ENCODE measurements at places on chromosomes 16 and 17.

DNA sequence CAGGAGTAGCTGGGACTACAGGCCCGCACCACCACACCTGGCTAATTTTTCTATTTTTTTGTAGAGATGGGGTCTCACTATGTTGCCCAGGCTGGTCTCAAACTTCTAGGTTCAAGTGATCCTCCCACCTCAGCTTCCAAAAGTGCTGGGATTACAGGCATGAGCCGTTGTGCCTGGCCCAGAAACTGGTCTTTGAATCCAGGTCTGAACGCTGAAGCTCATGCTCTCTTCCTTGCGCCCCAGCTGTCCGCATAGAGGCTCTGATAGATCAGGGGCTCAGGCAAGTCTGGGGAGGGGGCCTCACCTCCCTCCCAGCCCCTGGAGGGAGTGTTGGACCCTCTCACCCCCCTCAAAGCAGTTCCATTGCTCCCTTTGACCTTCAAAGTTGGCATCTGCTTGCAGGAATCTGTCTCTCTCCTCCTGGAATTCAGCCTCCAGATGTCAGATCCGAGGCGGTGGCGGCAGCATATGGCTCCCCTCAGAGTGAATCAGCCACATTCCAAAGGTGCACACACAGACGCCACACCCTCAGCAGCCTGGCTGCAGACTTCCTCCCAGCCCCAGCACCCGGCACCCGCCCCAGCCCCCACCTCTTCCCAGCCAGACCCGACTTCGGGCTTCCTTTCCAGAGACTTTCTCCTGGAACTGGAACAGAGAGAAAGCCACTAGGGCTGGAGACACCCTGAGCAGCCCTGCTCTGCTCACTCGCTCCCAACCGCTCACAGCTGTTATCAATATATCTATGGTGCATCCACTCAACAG, 16.9 kb upstream of the GLIS2 start:
- DNase-seq, result peak; percentile 96

DNA sequence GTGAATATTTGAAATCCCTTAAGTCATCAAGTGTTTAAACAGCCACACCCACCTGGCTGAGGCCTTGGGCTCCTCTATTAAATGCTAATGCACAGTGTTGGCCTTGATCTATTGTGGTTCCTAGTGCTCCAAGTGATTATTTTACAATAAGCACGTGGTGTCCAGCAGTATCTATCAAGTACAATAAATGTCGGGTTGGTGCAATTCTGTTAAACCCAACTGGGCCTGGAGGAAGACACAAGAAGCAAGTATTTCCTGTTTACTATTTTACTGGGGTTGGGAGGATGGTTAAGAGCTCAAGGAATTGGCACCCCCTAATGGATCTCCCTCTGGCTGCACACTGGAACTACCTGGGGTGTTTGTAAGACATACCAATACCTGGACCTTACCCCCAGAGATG, 72.1 kb upstream of the HNF1B start:
- DNase-seq, result no peak

DNA sequence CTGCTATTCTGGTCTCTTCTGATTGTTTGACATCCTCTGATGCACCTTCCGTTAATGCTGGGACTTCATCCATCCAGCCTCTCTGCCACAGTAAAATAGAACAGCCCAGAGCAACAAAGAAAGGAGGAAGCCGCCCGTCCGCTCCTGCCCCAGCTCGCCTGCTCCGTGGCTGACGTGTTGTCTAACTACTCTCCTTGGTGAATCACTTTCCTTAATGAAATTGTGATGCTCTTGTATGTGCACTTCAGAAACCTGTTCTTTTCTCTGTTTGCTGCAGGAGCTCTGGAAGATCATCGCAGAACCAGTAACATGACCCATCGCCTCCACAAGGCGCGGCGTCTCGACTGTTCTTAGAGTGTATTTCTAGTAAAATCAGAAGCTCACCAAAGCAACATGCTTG, 24.3 kb downstream of the METTL22 start:
- DNase-seq, result no peak

DNA sequence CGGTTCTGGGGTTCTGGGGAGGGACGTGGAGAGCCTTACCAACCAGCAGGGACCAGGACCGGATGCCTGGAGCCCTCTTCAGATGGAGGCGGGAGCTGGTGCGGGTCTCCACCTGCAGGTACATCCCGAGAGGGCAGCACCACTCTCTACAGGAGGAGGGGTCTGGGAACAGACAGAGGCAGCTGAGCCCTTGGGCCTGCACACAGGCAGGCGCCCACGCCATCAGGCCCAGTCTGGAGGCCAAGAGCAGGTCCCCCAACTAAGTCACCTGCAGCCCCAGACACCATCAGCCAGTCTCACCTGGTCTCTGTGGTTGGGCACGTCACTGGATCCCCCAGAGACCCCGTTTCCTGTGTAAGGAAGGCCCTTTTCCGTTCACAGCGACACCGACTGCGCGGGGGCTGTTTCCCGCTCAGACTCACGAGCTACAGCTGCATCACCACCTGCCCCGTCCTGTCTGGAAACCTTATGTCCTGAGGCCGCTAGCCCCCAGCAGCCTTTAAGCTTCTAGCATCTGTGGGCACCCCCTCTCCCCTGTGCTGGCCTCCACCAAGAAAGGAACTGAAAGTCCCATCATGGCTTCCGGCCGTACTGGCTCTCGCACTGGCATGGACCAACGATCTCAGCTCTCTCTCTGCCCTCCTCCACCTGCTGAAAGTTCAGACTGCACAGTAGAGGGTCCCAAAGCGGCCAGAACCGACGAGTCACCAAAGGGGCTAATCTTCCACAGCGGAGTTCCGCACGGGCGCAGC, 1.2 kb downstream of the CYBC1 start:
- DNase-seq, result no peak

DNA sequence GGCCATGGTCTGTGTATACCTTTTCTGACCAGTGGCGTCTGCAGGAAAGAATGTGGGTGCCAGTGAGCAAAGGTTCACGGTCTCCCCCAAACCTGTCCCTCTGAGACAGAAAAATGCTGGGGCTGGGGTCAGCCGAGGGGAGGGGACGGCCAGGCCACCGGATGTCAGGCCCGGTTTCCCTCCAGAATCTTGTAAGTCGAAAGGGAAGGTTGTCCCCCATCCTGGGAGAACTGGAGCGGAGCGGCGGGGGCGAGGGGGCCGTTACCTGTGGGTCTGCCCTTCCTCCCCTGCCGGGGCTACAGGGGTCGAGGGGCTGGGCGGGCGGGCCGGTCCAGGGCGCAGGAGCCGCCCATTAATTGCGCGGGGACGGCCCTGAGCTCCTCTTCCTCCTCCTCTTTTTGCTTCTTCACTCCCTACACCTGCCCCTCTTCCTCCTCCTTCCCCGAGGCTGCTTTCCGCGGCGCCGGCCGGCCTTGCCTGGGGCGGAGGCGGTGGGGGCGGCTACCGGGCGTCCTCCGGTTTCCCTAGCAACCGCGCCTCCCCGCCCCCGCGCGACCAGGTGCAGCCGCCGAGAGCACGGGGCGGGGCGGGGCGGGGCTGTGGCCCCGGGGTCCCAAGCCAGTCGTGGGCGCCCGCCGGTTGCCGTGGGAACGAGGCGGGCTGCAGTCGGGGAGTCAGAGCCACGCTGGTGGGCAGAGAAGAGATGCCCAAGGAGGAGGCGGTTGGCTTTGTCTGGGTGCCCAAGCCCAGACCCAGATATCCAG, at the start of gene MARCHF10:
Gene MARCHF10, minus strand, starts transcription at position 503 of the 764 bp plus-strand sequence. CDS start 6,579 bp downstream, outside the sequence.
- no peak for DNase-seq

DNA sequence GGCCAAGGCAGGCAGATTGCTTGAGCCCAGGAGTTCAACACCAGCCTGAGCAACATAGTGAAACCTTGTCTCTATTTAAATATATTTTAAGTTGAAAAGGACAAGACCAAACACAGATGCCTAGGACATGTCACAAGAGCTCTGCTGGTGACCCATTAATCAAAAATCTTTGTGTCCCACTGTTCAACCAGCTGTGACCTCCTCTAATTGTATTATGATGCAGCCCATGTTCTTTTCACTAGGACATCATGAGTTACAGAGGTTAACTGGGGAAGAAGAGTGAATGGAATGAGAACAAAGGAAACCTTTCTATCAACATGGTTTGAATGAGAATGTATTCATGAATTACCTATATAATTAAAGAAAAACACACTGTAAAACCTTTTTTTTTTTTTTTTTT, 7.0 kb downstream of the EFTUD2 start:
- no peak for DNase-seq

- no peak for DNase-seq
Observed at GRCh38 chr16:22425847-22426246, 51.4 kb upstream of the CDR2 start.

- peak; percentile 81 for DNase-seq
Observed at GRCh38 chr17:64385187-64386083, 5.2 kb downstream of the PECAM1 start.

GRCh38 chr17:80110447-80110812, 9.0 kb downstream of the GAA start:
- no peak for DNase-seq

DNA sequence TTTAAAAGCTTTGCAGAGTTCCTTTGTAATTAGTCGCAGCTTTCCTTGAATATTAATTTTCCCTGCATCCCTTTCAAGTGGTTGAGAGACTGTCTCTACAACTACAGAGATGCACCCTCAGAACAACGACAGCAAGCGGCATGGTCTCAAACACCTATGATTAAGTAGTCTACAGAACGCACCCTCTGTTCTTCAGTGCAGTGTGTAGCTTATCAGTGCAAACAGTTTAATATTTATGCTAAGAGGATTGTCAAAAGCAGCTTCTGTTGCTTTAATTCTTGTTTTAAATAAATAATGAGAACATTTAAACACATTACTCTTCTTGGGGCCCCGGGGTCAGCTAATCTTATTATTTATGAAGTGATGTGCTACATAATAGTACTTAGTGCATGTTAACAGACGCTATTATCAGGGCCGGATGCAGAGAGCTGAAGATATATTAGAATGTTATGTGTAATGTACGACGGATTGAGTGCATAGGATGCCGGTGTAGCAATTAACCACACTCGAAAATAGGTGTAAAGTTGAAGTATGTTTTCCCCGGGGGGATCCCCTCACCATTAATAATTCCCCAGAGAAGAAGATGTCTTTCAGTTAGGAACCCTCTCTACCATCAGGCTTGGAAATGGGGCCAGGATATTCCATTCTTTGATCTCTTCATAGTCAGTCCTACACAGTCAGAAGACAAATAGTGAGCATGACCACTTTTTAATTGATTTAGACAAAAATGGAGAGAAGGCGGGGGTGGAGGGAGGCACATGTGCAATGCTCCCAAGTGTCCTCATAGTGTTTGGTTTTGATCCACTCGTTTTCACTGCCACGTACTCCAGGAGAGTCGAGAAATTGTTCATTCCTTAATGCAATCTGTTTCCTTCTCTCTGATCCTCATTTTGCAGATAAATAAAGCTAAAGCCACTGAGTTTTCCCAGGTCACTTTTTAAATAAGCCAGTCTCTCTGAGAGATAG, 176.3 kb downstream of the IRX3 start:
- DNase-seq, result no peak

Measured in AG08395 (cell line).